ENCODE measurements at places on chromosomes 13 and 19. TPM values are rescaled to one million over a fixed set of nuclear protein-coding genes. Genes with fewer than 3 reads are reported as not detected.

GRCh38 chr13:99307247-99307646 lies at the start of gene GPR183:
TSS of gene GPR183 (minus strand) at chr13:99307399. CDS start at chr13:99296145, 11,254 bp downstream.
- no peak for DNase-seq

GRCh38 chr19:13938301-13939064 lies at the start of gene PODNL1:
TSS of gene PODNL1 (minus strand) at chr19:13938417. CDS start at chr19:13938181, 236 bp downstream.
- DNase-seq = peak; percentile 52

GRCh38 chr13:30105381-30105780 lies 202.0 kb downstream of the KATNAL1 start:
- no peak for DNase-seq

DNA sequence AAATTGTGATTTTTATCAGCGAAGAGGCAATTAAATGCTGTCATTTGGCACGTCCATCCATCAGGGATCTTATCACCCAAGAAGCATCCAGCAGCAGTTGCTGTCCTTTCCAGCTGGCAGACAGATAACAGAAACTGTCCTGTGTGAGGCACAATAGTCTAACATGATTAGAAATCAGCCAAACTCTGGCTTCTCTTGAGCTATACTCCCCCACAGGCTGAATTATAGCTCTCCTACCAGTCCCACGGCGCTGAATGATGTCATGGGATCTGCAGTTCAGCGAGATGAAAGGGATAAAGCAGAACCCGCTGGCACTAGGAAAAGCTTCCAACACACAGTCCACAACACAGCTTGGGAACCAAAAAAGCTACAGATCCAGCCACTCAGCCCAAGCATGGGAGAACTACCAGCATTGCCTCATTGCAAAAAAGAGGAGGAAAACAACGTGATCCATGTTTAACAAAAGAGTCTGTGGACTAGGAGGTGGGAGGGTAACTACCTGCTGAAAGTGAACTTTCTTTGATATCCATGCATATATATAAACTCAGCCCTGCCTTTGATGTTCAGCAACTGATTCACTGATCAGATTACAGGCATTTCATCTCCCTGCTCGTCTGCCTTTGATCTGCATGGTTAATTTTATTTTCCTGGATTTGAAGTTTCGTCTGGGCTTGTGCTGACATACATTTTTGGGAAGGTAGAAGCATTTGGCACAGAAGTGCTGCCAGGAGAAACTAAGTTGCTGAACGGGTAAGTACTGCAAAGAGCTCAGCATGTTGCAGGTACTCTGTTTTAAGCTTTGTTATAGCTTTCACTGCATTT lies at the start of gene TNFRSF19:
TNFRSF19 (plus strand) TSS at position 314 of the 822 bp plus-strand sequence. CDS start 19,772 bp downstream, outside the sequence.
- DNase-seq = peak; percentile 60

- peak; percentile 5 for DNase-seq
Observed at GRCh38 chr13:41231786-41232185, 31.6 kb downstream of the MTRF1 start.

DNA sequence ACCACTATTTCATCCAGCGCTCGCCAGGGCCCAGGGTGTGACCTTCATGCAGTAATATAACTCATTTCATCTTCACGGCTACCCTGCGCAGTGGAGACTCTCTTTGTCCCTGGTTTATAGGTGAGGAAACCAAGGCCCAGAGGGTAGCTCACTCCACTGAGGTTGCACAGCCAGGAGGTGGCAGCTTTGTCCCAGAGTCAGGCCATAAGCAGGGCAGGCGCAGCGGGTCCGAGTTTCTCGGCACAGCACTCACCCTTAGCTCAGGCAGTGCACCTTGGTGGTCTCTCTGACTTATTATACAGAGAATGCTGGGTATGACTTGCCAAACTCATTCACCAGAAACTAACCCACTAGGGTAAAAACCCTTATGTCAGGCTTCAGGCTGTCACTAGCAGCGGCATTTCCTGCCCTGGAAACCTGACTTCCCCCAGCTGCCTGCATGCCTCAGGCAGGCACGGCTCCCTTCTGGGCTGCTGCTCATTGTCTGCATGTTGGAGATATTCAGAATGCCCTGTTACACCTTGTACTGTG lies 24.5 kb downstream of the PPP5C start:
- no peak for DNase-seq

- no peak for DNase-seq
Observed at GRCh38 chr13:20362484-20363041, 130.4 kb upstream of the GJB6 start.

GRCh38 chr19:29098091-29098490 lies 114.9 kb downstream of the UQCRFS1 start:
- no peak for DNase-seq

DNA sequence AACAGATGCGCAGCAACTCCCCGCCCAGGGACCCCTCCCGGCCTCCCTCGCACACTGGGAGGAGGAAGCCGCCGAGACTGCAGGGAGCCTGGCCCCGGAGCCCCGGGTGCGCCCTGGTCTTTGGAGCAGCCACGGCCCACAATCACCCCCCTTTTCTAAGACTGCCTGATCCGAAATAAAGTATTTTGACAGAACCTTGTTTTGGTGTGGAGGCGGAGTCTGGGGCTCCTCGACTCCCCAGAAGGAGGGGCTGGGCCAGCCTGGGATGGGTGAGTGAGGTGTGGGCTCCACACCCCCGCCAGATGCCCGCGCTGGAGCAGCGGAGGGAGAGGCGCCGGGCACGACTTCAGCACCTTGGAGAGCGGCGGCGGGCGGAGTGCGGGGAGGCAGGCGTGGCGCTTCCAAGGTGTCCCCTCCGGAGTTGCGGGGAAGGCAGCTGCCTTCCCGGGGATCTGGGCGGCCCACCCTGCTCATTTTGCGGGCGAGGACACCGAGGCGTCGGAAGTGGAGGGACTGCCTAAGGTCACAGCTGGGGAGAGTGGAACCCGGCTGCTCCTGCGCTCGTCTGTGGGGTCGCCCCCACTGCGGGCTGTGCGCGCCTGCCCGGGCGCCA lies 9.4 kb downstream of the SIRT6 start:
- DNase-seq = peak; percentile 38

DNA sequence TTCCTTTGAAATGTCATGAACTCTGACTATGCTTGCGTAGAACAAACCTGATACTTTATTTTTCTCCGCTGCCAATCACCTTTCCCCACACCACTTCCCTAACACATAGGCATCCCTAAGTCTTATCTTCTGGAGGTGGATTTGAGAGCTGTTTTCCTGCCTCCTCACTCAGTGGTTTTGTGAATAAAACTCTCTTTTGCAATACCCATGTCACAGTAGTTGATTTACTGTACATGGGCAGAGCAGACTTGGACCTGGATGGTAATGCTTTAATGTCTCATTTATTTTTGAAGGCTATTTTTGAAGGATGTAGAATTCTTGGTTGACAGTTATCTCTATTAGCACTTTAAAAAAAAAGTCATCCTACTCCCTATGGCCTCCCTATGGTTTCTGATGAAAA lies 881.8 kb downstream of the SLITRK5 start:
- peak; percentile 4 for DNase-seq

GRCh38 chr13:41588899-41589298 lies 131.5 kb downstream of the RGCC start:
- peak; percentile 89 for DNase-seq

DNA sequence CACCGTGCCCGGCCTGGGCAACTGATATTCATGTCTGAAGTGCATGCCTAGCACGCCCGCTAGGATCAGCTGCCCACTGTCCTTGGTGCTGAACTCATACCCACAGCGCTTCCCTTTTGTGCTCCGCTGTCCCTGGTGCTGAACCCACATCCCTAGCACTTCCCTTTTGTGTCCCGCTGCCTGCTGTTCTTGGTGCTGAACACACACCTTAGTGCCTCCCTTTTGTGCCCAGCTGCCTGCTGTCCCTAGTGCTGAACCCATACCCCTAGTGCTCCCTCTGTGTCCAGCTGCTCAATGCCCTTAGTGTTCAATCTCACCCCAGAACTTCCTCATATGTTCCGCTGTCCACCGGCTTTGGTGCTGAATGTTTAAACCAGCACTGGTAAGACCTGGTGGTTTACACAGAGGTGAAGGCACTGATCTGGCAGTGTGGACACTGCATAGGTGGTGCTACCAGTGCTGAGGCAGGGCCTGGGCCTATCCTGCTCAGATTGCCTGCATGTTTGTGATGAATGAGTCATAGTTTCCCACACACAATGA lies 26.3 kb upstream of the SIGLEC11 start:
- peak; percentile 94 for DNase-seq

GRCh38 chr13:73781384-73781783 lies 352.8 kb downstream of the KLF12 start:
- DNase-seq = no peak

DNA sequence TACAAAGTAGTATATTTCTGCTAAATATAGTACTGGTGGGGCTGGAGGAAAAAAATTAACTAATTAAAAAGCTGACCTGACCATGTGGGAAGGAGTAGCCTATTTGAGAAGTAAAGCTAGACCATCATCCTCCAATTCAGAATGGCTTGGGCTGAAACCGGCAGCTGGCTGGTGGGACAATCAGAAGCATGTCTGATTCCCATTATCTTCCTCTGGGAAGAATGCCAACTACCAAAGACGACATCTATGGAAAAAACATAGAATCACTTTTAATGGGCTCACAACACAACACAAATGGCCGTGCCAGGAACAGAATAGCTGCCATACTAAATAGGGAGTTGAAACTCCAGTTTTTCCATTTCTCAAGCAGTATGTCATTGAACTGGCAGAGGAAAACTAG lies 120.4 kb upstream of the FREM2 start:
- no peak for DNase-seq

DNA sequence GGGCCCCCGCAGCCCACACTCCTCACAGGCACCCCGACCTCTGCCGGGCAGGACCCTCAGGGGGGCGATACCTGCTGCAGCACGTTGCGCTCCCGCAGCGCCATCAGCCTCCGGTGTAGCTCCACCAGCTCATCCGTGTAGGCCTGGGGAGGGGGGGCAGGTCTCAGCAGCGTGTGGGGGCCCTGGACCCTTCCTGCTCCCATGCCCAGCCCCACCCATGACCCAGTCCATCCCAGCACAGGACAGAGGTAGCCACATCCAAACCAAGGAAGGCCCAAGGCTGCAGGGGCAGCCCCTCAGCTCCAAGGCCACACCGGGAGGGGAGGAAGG lies 66.5 kb downstream of the MLLT1 start:
- no peak for DNase-seq

DNA sequence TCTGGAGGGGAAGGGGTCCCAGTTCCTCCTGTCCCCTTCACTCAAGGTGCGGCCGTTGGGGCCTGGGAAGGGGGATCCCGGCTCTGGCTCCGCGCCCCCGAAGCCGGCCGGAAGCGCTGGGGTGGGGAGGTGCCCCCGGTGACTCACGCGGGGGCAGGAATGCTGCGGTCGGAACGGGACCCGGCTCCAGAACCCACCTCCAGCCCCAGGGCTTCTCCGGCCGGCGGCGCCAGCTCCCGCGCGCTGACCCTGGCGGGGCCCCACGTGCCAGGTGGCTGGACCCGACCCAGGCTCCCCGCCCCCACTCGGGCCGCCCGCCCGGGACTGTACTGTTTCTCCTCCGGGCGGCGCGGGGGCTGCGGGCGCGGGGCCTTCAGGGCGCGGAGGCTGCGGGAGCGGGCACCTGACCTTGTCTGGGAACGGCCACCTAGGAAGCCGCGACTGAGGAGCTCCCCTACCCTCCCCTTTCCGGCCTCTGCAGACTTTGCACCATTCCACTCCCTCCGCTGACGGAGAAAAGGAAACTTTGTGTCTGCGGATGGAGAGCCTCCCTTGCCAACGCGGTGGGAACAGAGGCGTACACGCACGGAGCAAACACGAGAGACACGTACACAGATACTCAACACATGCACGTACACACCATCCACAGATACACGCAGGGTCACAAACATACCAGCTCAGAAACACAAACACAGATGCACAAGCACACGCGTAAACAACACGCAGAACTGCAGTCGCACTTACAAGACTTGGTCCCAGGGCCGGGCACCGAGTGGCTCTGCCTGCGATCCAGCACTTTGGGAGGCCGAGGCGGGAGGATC lies 7.2 kb downstream of the AXL start:
- no peak for DNase-seq

- DNase-seq = peak; percentile 73
Observed at GRCh38 chr13:68099631-68100030, 869.5 kb upstream of the PCDH9 start.

DNA sequence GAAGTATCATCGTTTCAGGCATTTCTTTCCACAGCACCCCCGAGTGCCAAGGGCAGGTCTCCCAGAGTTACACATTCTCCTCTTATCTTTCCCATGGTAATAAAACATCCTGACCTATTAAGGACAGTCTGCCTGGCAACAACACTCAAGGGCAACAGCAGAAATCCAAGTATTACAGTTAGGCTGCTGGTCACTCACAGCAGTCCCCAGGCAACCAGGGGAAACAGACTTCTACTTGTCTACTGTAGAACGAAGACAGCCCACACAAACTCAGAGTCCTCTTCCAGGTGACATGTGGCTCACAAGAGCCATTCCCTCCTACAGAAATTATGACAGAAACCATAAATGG lies 24.3 kb downstream of the RCBTB1 start:
- peak; percentile 13 for DNase-seq

GRCh38 chr13:44240611-44241145 lies 132.9 kb upstream of the SERP2 start:
- DNase-seq = no peak

- DNase-seq = peak; percentile 11
Observed at GRCh38 chr13:57627663-57628062, 3.9 kb upstream of the PCDH17 start.

DNA sequence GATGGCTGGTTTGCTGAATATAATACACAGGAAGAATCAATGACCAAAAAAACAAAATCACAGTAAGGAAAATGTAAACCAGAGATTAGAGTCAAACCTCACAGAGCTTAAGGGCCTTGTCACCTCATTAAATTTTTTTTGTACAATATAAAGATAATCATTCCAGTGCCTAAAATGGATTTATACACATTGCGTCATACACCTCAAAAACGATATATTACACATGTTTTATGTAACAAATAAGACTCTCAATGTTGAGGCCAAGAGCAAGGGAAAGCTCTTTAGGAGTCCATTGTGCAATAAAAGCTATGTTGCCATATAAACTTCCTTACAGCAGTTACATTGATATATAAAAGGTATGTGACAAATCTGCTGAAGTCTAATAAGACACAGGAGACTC lies 856.7 kb upstream of the SLITRK1 start:
- no peak for DNase-seq

Gene KIR3DL1
- not detected for total RNA-seq

Gene ZNF490
- 6.9 TPM for total RNA-seq

Gene F10
- 0.36 TPM for total RNA-seq

Gene CDC42EP5
- 17.2 TPM for total RNA-seq

Gene CASP14
- not detected for total RNA-seq

Gene USPL1
- total RNA-seq = 17.0 TPM

Gene MZF1
- total RNA-seq = 17.4 TPM

Gene NOSIP
- total RNA-seq = 142 TPM

Gene ZNF225
- 3.7 TPM for total RNA-seq

Gene GAMT
- 117 TPM for total RNA-seq

Gene WIZ
- total RNA-seq = 17.3 TPM

Gene ADAMTSL5
- total RNA-seq = 6.4 TPM

Gene TGFB1
- 18.3 TPM for total RNA-seq

Gene POU4F1
- not detected for total RNA-seq

Gene CNMD
- total RNA-seq = not detected

Gene ZNF763
- 1.1 TPM for total RNA-seq

Gene ZNF865
- total RNA-seq = 0.81 TPM

Gene S1PR2
- 1.7 TPM for total RNA-seq
